Pulmonary artery endothelial cell (primary cell): ENCODE measurements at places on chromosomes 5 and 9. TPM values are rescaled to one million over a fixed set of nuclear protein-coding genes. Genes with fewer than 3 reads are reported as not detected.

GRCh38 chr5:37662362-37662761 lies 177.5 kb downstream of the GDNF start:
- DNase-seq = no peak

- no peak for DNase-seq
Measured at GRCh38 chr9:77975036-77975435, 56.6 kb downstream of the GNAQ start.

DNA sequence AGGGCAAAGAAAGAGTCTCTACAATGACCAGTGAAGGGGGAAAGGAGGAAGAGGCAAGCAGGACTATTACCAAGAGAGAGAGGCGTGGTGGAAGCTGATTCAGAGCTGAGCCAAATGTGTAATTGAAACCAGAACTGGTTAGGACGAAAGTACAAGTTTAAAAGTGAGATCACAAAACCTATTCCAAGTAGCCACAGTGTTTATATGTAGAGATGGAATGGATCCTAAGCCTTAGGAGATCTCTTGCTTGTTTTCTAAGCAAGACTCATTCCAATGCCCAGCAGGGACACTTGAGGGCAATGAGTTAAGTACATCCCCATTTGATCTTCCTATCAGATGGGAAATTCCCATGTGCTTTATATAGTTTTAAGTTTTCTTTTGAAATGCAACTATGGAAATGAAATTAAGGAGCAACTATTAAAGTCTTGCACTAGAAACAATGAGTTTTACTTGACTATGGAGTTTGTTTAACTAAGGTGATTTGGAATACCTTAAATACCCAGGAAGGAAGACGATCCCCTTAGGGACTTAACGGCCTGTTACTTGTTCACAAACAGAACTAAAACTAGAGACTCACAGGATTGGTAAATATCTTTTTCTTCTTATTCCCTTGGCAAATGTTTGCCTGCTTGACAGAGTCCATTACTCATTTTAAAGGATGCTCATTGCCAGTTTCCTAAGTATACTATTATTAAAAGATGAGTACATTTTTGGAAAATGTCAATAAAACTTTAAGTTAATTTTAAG lies 51.1 kb upstream of the SNX2 start:
- no peak for DNase-seq

The PCDHB9 gene
- 0.04 and 0.07 TPM in 2 replicates for total RNA-seq

The PDCD1LG2 gene
- total RNA-seq = 24.3 and 27.1 TPM in 2 replicates

- no peak for DNase-seq
Measured at GRCh38 chr9:110986529-110986928, 51.7 kb downstream of the LPAR1 start.

GRCh38 chr5:172049226-172049796 lies 42.9 kb upstream of the FBXW11 start:
- no peak for DNase-seq

DNA sequence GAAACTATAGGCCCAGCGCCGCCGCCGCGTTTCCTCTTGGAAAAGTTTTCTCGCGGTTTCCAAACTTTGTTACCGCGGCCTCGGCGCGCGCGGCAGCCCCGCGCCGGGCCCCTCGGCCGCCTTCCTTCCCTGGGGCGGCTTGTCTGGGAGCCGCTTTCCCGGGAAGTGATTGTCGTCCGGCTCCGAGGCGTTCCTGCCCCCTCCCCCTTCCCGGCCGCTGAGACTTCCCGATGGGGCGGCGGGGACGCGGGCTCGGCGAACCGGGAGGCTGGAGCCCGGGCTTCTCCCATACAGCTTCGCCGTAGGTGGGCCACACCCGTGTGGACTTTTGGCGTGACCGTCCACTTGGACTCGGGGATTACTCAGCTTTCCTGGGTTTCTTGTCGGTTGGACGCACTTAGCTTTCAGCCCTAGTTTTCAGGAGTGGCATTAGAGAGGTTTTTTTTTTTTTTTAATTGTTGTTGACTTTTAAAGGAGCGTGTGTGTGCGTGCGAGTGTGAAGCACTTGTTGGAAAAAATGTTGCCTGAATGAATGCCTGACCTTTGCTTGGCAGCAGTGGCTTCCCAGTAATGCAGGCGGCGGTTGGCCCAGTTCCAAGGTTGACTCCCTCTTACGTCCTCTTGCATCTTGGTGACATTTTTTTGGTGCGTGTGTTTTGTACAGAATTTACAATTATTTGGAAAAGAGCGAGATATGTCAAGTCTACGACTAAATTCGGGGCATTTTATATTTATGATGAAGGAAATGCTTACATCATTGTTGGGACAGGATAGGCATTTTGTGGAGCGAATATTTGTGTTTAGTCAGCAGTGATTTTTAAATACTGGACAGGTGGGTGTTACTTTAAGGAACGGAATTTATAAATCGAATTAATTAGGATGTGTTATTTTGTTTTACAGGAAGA lies 821 bp downstream of the CTNNA1 start:
- peak; percentile 84 for DNase-seq

- DNase-seq = no peak
Measured at GRCh38 chr9:6689893-6690674, 44.6 kb upstream of the GLDC start.

GRCh38 chr5:74641735-74642542 lies 1.4 kb upstream of the ENC1 start:
- DNase-seq = peak; percentile 62

The SLC12A7 gene
- total RNA-seq = 21.6 and 23.1 TPM in 2 replicates

DNA sequence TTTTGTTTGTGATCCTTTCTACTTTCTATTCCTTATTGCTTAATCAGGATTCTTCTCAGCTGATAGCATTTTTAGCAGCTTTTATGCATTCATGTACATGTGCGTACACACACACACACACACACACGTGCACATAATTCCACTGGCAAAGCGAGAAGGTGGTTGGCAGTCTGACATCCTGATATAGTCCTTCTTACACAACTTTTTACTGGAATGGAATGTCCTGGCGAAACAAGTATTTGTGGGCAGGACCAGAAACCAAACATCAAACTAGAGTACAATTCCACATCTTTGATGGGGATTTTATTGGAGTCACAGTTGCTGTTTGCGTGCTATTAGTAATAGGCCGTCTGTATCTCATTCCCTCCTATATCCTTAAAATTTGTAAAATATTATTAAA lies 356.5 kb downstream of the CCDC171 start:
- DNase-seq = no peak

- peak; percentile 10 for DNase-seq
Measured at GRCh38 chr5:122311961-122312590, at the start of gene SNCAIP. TSS of gene SNCAIP (plus strand) at chr5:122312237. CDS start at chr5:122391135, 78,898 bp downstream.

The SPINK13 gene
- not detected in 2 replicates for total RNA-seq

- DNase-seq = no peak
Measured at GRCh38 chr5:24804221-24804681, 159.5 kb upstream of the CDH10 start.

The NEUROG1 gene
- not detected in 2 replicates for total RNA-seq

The SLC36A3 gene
- total RNA-seq = not detected in 2 replicates

GRCh38 chr5:1666221-1666620 lies 133.4 kb downstream of the MRPL36 start:
- DNase-seq = no peak

- no peak for DNase-seq
Measured at GRCh38 chr9:127637322-127637847, 25.3 kb downstream of the STXBP1 start.

- DNase-seq = no peak
Measured at GRCh38 chr5:105350486-105351140, 1788.0 kb upstream of the NUDT12 start.

The EXD3 gene
- 14.2 and 24.3 TPM in 2 replicates for total RNA-seq

The CATSPER3 gene
- 0.07 TPM in 1 of 2 replicates, not detected in the other for total RNA-seq

GRCh38 chr9:68997666-68998065 lies 16.2 kb downstream of the PRKACG start:
- DNase-seq = no peak

The HACD4 gene
- total RNA-seq = 0.99 and 1.6 TPM in 2 replicates

The ANKS6 gene
- 13.3 and 13.5 TPM in 2 replicates for total RNA-seq

DNA sequence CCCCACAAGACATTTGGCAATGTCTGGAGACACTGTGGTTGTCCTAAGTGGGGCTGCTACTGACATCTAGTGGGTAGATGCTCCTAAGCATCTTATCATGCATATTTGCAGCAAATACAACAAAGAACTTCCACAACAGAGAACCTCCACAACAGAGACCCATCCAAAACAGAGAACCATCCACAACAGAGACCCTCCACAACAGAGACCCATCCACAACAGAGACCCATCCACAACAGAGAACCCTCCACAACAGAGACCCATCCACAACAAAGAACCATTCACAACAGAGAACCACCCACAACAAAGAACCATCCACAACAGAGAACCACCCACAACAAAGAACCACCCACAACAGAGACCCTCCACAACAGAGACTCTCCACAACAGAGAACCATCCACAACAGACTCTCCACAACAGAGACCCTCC lies 32.8 kb downstream of the ARPC5L start:
- no peak for DNase-seq
